GM23248 (cell line): ENCODE measurements at places on chromosomes 5 and 9.

DNA sequence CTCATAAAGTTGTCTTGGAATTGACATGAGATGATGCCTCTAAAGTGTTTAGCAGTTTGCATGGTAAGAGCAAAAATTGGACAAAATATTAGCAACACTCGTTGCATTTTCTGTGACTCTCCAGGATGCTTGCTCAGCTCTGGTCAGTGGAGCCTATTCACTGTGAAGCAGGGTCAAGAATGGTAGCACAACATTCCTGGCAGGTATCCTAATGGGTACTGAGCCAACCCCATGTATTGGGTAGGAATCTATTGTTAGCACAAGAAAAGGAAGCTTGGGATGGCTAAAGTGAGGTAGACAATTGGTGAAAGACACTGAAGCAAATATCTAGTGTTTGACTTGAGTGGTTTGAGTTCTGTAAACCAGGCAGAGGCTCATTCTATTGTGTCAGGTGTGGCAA lies 10.4 kb upstream of the ACTBL2 start:
- DNase-seq = no peak

DNA sequence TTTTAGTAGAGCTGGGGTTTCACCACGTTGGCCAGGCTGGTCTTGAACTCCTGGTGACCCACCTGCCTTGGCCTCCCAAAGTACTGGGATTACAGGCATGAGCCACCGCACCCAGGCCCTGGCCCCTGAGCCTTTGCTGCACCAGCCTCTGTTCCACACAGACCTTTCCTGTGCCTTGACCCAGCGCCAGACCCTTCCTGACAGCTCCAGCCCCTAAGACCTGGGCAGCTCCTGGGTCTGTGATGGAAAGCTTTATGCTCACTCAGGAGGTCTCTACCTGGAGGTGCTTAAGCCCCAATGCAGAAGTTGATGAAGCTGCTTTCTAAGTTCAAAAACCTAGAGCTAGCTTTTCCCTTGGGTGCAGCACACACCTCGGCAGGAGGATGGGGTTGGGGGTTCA lies 58.8 kb upstream of the NEK6 start:
- no peak for DNase-seq

- peak; percentile 87 for DNase-seq
These were observed 735 bp upstream of the RPL26L1 start for GRCh38 chr5:172958331-172959046.

DNA sequence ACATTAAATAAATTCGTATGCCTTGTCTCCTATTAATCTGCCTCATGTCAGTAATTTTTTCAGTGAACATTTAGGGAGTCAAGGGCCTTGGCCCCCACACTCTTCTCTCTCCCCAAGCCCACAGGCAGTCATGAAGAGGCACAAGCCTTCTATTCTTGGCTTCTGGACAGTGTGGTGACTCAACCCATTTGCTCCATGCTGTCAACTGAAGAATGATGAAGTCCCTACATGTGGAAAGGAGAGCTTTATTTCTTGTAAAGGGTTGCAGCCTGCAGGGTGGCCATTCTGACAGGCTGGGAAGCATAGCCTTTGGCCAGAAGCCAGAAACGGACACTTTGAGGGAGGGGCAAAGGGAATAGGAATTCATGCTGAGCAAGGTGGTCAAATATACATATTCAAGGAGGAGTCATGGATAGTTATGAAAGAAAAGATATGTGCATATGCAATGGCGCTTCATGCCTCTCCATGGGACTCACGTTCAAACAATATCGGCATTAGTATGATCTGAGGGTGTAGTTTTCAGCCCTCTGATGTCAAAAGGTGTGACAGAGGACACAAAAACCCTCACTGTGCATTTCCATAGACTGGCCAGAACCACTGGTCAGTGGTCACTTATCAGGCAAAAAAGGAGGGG lies 31.3 kb downstream of the ANKRA2 start:
- DNase-seq = peak; percentile 63

DNA sequence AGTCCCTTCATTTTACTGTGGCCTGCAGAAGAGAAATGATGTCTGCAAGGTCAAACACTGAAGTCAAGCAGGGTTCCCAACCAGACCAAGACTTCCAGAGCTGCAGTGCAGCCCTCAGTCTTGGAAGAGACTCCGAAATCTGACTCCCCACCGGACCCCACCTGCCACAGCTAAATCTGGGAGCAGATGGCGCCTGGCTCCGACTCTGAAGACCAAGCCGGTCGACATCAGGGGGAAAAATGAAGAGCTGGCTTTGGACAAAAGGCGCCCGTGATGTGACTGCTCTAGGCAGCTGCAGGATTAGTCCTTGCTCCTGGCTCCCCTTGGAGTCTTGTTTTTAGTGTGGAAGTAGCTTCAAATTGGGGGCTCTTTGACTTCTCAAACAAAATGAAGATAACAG lies 72.4 kb upstream of the ZNF622 start:
- no peak for DNase-seq

DNA sequence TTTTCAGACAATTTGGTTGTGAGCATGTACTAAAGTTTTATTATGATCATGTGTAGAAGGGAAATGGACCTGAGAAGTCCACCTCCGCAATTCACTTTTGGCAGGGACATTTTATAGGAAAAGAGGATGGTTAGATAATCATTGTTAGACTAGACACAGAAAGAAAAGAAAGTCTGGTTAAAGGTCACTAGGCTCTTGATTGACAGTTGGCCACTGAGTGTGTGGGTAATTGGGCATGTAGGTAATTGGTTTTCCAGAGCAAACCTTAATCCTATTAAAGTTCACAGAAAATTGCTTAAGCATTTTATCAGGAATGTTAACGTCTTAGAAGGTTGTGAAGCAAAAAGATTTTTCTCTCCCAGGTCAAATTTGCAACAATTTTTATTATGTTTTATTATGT lies 158.5 kb upstream of the CLINT1 start:
- DNase-seq = no peak

DNA sequence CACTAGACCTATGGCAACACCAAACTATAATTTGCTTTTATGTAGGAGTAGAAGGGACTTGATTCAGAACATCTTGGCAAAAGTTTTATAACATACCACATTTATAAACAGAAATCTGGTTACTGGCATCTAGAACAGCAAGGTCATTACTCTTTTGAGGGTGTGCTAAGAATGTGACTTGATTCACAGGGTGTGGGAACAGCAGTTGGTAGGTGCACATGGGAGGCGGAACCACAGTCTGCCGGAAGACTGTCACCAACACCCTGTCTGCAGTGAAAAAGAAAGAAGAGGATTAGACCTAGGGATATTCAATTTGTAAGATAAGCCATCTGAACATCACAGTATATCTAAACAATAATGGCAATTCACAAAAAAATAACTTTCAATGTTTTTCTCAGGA lies 23.0 kb downstream of the ELP1 start:
- no peak for DNase-seq

DNA sequence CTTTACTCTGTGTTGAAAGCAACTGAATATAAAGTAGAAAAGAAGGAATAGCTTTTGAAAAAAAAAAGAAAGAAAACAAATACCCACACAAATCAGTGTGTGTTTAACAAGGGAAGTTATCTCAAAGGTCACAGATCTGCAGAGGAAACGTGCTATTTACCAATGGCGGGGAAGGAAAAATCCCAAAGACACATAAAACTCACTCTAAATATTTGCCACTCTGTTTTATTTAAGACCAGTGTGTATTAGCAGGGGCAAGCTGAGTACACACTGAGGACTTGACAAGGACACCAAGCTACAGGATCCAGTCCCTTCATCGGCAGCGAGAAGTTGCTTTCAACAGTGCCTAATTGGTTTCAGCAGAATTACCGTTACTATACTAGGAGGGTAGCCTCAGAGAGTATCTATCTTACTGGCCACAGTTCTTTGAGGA lies 252.5 kb downstream of the DEPDC1B start:
- no peak for DNase-seq
